ENCODE measurements at places on chromosomes 4 and X.

GRCh38 chrX:44227991-44228390, 115.5 kb downstream of the EFHC2 start:
- DNase-seq: no peak

GRCh38 chr4:85610450-85610849, 135.5 kb downstream of the ARHGAP24 start:
- no peak for DNase-seq

GRCh38 chr4:181597766-181598165, 645.4 kb upstream of the TENM3 start:
- DNase-seq: no peak

GRCh38 chr4:182918791-182919302, 1.7 kb upstream of the DCTD start:
- no peak for DNase-seq

GRCh38 chr4:25783126-25783525, 79.7 kb downstream of the SEL1L3 start:
- DNase-seq: no peak

DNA sequence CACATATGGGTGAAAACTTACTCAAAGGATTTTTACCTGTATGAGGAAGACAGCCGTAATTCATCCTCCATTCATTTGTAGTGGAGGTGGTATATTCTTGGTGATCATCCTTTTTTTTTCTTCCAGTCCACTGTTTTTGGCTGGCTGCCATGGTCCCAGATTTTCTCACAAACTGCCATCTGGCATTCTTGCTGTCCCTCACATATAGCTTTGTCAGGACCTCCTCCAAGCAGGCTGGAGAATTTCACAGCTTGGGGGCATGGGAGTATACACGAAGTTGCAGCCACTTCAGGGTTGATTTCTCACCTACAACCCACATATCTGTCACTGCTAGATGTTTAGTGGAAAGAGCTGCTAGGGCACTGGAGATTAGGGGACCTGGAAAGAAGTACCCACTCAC, 401.0 kb downstream of the IL1RAPL1 start:
- no peak for DNase-seq

- no peak for DNase-seq
Observed at GRCh38 chr4:80036949-80037685, 35.9 kb downstream of the ANTXR2 start.

DNA sequence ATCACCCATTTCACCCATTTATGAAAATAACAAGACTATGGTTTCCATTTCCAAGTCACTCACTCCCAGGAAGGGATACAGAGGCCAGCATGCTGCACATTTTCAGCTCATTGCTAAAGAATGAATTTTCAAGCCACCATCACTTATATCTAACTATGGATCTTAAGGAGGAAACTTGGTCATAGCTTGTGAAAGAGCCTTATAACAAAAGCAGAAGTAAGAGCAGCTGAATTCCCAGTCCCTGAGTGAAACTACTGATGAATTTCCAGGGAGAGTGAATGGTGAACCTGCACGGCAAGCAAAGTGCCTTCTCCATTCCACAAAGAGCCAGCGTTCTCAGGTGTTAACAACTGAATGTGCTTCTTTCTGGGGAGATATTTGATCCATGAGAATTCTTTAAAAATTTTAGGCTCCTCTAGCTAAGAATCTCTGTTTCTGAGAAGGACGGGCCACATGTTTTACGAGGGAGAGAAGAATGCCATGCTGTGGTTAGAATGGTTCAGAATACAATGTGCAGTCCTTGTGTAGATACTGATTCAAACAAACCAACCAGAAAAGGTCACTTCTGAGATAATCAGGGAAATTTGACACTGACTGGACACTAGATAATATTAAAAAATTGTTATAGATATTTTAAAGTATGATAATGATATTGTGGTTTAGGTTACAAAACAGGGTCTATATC, 24.0 kb downstream of the BTC start:
- no peak for DNase-seq

GRCh38 chrX:123013141-123013540, 170.9 kb upstream of the GRIA3 start:
- no peak for DNase-seq

DNA sequence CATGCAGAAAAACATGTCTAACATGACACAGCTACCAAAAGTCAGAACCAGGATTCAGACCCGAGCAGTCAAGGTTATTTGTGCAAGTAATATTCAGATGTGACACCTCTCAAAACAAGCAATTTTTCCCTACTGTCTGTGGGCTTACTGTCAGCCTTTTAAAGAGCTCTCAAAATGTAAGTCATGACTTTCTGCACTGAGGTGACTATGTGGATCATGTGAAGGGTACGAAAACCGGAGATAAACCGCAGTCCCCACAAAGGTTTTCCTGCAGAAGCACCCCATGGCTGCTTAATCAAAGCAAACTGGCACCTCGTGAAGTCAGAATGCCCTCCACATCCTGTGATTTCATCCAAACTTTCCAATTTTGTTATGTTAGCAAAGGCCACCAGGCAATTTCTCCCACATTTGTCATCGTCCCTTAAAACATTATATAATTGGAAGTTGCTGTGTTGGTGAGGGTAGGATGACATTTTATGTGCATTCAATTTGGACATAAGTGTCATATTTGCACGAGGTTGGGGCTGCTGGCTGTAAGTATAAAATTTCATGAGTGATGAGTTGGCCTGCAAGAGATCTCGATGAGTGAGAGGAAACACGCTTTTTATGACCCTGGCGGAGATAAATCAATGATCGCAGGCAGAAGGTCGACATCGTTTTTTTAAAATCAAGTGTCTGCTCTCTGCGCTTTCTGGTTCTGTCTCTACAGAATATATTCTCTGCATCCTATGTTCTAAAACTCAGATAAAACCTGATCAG, 161.2 kb downstream of the STK32B start:
- no peak for DNase-seq

DNA sequence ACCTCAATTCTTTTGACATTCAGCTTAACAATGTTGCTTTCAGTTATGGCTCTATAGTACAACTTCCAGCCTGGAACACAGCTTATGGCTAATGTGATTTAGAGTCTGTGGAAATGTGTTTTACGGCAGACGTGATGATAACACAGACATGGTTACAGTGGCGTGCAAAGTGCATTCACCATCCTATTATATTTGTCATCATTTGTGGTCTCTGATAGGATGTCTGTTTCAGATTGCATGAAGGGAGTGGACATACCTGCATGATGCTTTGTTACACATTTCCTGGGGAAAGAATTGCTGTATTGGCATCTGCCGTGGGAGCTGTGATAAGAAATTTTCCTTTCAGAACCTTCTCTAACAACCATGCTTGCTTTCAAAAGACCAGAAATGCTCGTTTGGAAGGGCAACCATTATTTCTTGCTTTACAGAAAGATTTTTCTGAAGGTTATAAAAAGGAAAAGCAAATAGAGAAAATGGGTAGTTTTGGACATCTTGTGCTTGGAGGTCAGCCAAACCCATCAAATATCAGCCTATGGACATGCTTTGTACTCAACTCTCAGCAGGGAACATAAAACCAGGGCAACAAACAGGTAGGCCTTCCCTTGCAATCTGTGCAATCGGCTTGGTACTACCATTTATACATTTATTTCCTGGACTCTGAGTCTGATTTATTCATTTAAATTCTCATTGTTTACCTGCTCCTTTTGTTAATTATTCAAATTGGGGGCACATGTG, 273.9 kb downstream of the TLL1 start:
- DNase-seq: no peak

All from stimulated activated CD4-positive, alpha-beta T cell treated with anti-CD3 and anti-CD28 coated beads, TNF-alpha, amount 100 ng/mL, for 4 hours (primary cell).